ENCODE measurements at places on chromosomes 6 and 20.

DNA sequence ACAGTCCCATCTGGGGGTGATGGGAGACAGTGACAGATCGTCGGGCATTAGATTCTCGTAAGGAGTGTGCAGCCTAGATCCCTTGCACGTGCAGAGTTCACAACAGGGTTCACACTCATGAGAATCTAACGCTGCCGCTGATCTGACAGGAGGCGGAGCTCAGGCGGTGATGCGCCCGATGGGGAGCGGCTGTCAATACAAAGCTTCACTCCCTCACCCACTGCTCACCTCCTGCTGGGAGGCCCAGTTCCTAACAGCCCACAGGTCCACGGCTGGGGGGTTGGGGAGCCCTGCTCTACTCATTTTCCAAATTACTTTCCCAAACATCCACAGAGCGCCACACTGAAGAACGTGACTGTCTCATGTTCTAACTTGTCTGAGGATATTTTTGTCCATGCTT is 25.3 kb downstream of the CTCFL start:
- no peak for DNase-seq

GRCh38 chr6:155528982-155529453 is 73.4 kb upstream of the NOX3 start:
- peak; percentile 17 for DNase-seq

DNA sequence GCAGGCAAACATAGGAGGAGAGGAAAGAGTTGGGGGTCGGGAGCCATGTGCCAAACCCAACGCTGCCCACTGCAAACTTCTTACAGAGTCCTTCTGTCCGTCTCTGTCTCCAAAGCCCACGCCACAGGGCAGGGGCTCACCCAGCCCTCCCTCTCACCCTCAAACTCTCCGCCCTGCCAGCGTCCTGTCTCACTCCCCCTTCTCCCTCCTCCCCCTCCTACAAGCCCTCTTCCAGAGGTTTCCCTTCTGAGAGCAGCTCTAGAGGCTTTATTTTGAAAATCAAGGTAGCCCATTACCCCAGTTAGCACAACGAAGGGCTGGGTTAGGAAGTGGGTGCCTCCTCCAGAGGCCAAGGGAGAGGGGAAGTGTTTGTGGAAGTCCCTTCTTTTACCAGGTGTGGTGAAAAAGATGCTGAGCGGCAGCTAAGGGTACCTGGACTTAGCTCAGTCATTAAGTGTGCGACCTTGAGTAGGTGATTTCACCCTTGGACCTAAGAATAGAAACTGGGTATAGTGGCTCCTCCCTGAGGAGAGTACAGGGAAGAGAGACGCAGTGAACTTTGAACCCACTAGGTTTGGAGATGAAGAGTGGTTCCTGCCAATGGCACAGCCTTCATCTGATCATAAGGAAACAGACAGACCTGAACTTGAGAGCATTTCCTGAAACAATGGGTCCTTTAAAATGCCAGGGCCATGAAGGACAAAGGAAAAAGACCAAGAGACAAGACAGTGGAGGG is 123.8 kb downstream of the BANF2 start:
- no peak for DNase-seq

DNA sequence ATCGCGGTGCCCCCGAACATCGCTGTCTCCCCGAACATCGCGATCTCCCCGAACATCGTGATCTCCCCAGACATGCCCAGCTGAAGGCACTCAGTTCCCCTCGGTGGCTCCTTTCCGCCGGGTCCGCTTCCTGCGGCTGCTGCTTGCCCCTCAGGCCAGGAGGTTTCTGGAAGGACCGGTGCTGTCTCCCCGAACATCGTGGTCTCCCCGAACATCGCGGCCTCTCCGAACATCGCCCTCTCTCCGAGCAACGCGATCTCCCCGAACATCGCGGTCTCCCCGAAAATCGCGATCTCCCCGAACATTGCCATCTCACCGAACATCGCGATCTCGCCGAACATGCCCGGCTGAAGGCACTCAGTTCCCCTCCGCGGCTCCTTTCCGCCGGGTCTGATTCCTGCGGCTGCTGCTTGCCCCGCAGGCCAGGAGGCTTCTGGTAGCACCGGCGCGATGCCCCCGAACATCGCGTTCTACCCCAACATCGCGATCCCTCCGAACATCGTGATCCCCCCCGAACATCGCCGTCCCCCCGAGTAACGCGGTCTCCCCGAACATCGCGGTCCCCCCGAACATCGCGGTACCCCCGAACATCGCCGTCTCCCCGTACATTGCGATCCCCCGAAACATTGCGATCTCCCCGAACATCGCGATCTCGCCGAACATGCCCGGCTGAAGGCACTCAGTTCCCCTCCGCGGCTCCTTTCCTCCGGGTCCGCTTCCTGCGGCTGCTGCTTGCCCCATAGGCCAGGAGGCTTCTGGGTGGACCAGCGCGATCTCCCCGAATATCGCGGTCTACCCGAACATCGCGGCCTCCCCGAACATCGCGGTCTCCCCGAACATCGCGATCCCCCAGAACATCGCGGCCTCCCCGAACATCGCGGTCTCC is 808 bp downstream of the ULBP1 start:
- DNase-seq: peak; percentile 39

GRCh38 chr20:38346247-38346651 is at the start of gene LBP:
Gene LBP (plus strand): TSS chr20:38346482. CDS start chr20:38346517, 35 bp downstream.
- no peak for DNase-seq

DNA sequence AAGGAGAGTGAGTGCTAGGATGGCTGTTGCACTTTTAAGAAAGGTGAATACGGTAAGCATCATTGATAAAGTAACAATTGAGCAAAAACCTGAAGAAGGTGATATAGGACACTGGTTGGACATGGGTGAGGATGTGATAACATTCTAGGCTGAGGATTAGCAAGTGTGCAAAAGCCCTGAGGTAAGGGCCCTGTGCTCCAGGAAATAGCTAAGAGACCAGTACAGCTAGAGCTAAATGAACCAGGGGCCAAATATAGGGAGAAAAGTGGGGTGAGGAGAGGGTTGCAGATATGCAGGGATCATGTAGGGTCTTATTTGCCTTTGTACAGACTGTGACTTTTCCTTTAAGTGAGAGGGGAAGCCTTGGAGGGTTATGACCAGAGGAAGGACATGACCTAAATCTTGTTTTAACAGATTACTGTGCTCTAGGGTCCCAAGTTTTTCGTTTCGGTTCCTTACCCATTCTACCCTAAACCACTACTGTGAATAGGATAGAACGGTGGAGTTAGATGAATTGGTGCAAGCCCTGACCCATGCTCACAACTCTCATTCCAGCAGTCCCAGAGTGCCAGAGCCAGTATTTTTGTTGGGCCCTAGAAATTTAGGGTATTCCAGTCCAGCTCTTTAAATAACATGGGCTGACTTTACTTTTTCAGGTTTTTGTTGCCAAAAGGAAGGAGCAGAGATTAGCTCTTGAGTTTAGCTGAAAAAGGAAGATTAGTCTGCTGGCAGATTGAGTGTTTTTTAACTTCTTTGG is 10.7 kb downstream of the MAPK14 start:
- no peak for DNase-seq

DNA sequence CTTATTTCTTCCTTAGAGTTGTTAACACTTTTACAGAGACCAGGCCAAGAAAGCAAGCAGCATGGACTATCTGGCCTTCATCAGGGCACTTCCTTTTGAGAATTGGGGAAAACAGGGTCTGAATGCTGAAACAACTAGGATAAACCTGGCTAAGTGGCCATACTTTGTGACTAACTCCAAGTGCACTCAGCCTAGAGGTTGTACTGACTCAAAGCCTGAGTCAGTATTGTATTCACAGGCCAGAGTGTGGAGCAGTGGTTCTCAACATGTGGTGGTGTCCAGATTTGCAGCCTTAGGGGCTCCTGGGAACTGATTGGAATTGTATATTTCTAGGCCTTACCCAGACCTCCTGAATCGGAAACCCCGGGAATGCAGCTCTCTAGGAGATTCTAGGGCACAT is 20.1 kb downstream of the SEC23B start:
- DNase-seq: no peak

- DNase-seq: no peak
These were observed 35.8 kb upstream of the LGSN start for GRCh38 chr6:63355632-63356031.
